Bronchial epithelial cell (primary cell): ENCODE measurements at places on chromosomes 4 and X. TPM values are rescaled to one million over a fixed set of nuclear protein-coding genes. Genes with fewer than 3 reads are reported as not detected.
A peak's percentile ranks its signal among the peaks of the same experiment; 100 is the strongest.

Gene GYPA
- total RNA-seq, result not detected in 2 replicates

Gene CYBB
- not detected in 2 replicates for total RNA-seq

- DNase-seq, result no peak
Observed at GRCh38 chrX:112644713-112645112, 35.0 kb downstream of the LHFPL1 start.

Gene LDB2
- total RNA-seq, result not detected in 2 replicates

Gene NUDT10
- 0.64 and 0.79 TPM in 2 replicates for total RNA-seq

Gene RHOH
- 0.13 and 0.53 TPM in 2 replicates for total RNA-seq

Gene IKBKG
- 8.4 and 10.3 TPM in 2 replicates for total RNA-seq

DNA sequence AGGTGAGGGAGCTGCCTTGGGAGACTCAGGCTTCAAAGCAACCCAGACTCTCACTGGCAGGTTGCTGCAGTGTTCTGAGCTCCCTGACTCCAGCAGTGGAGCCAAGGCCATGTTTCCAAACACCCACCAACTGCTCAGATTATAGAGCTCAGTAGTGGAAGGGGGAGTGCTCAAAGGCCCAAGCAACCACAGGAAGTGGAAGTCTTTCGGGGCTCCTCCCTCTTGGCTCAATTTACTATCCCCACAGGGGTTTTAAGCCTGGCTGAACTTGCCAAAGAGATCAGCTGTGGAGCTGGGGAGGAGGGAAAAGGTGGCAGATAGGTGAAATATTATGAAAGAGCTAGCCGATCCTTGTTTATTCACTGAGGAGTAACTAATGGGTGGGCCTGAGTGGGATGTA lies 82.5 kb downstream of the HPRT1 start:
- peak; percentile 81 for DNase-seq

- DNase-seq, result peak; percentile 97
Observed at GRCh38 chr4:14168919-14169318, 541.4 kb upstream of the BOD1L1 start.

Gene CTAG1A
- total RNA-seq, result not detected in 2 replicates

Gene MAGEB17
- 0.26 TPM in 1 of 2 replicates, not detected in the other for total RNA-seq

Gene SLC7A11
- 126 and 129 TPM in 2 replicates for total RNA-seq

DNA sequence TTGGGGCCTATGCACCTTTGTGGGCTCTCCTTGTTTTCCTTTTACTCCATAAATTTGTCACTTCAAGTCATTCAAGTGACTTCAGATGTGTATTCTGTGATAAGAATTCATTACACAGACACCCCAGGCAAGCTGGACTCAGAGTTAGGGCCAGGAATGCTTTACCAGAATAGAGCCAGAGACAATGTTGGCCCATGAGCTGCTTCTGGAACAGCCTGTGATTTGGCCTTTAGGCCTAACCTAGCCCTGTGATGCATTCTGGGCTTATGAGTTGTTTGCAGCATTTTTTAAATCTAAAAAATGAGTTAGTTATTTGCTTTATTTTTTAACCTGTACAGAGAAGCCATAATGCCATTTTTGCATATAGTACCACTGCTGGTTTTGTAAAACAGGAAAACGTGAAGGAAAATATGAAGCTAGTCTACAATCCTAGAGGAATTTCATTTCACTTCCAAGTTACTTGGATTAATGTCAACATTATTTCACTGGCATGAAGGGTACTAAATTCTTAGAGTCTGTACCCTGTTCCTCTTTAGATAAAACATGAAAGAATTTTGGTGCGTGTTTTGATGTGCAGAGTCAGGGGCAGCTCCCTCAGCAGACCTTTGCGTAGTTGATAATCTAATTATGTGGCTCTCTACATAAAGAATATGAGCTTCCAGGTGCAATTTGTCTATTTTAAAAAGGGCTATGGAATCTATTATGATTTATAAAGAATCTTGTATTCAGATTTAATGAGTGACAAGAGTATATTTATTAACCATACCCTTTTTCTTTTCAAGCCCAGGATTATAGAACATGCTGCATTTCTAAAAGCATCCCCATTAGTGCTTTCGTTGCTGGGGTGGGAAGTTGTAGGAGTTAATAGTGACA lies 84.7 kb downstream of the ARHGAP10 start:
- DNase-seq, result no peak

DNA sequence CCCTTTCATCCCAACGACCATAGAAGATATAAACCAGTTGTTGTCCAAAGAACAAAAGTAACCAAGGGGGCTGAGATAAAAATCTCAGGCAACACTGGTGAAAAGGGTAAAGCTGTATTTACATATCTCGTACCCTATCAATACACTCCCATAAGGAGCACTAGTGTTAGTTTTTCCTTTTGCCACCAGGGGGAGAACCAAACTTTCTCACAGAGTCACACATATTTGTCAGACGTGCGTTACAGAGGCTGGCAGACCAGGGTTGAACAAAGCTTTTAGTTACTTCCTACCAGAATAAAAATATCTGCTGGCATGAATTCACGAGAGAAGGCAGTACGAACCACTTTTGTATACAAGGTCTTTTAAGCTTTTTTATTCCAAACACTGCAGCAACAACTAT lies 88.3 kb downstream of the AMELX start:
- peak; percentile 56 for DNase-seq

- DNase-seq, result peak; percentile 79
Observed at GRCh38 chrX:149504915-149505651, at the start of gene IDS. Gene IDS, minus strand, starts transcription at chrX:149505306. Its CDS starts 169 bp downstream, at chrX:149505137.

GRCh38 chr4:159540038-159540437 lies 437.2 kb downstream of the RAPGEF2 start:
- no peak for DNase-seq

Gene SYAP1
- total RNA-seq, result 21.1 and 37.6 TPM in 2 replicates

DNA sequence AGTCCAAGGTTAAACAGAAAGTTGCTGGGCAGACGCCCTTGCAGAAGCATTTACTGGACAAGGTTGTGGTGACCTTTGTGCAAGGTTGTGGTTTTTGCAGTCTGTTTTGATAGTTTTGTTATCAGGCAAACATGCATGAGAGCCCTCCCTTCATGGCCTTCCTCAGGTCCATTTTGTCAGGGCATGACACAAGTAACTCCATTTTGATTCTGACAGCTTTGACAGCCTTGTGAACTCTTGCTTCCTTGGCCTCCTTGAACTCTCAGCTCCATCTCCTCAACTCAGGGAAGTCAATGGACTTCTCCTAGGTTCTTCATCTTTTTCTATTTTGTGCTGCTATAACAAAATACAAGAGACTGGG lies 97.7 kb downstream of the CEP44 start:
- DNase-seq, result no peak

DNA sequence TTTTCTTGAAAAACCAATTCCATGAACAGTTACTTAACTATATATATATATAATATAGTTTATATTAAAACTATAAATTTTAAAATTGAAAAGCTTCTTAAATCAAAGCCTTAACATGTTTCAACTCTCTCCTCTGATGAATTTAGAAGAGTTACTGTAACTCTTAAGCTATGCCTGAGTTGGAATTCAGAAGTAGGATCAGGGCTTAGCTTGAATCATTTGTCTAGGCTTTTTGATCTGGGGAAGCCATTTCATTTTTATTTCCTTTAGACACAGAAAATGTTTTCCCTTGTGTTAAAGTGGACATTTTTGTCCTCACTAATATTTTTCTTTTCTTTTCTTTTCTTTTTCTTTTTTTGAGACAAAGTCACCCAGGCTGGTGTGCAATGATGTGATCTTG lies 40.4 kb upstream of the PDLIM5 start:
- no peak for DNase-seq
